ENCODE measurements at places on chromosomes 11 and 22. TPM values are rescaled to one million over a fixed set of nuclear protein-coding genes. Genes with fewer than 3 reads are reported as not detected.

Gene OR10A6
- total RNA-seq = not detected

Gene ANKRD13D
- total RNA-seq = 163 TPM

Gene ZP1
- total RNA-seq = not detected

Gene FAM227A
- total RNA-seq = 0.10 TPM

Gene OR5A1
- total RNA-seq = not detected

Gene CTSW
- 80.5 TPM for total RNA-seq

Gene APOA5
- not detected for total RNA-seq

Gene SCUBE1
- total RNA-seq = 0.15 TPM

Gene GSTT2B
- total RNA-seq = not detected

Gene RAB3IL1
- not detected for total RNA-seq

Gene SPTBN2
- total RNA-seq = 0.25 TPM

Gene CD6
- 299 TPM for total RNA-seq

Gene CSNK2A3
- total RNA-seq = 3.0 TPM

Gene KCNJ1
- total RNA-seq = not detected

Gene LRRC74B
- total RNA-seq = not detected

Gene ACR
- not detected for total RNA-seq

Gene RAB39A
- total RNA-seq = 0.28 TPM

Gene TMEM41B
- total RNA-seq = 43.3 TPM

Gene AQP11
- total RNA-seq = 0.60 TPM

Gene HEPN1
- not detected for total RNA-seq

Gene DCDC1
- total RNA-seq = not detected

Gene SCGB1A1
- total RNA-seq = not detected

Gene PAFAH1B2
- total RNA-seq = 60.1 TPM

Gene FAM180B
- not detected for total RNA-seq

Gene CCDC81
- 0.53 TPM for total RNA-seq

Gene C11orf86
- total RNA-seq = not detected

Gene ADM2
- 8.8 TPM for total RNA-seq

Gene IGLL1
- 2.3 TPM for total RNA-seq

Gene DLG2
- total RNA-seq = 1.7 TPM

Gene OR56A3
- not detected for total RNA-seq

Gene GNAZ
- total RNA-seq = 0.53 TPM

Gene MS4A7
- total RNA-seq = not detected

Gene RAG2
- total RNA-seq = not detected

Gene OR51I1
- total RNA-seq = not detected

Gene LMO2
- not detected for total RNA-seq

Gene SBF1
- total RNA-seq = 196 TPM

Gene GDPD4
- not detected for total RNA-seq

Gene GGT5
- total RNA-seq = not detected

Gene KCNQ1OT1
- total RNA-seq = 0.28 TPM

Gene MRTFA
- total RNA-seq = 61.5 TPM

Measured in activated CD4-positive, alpha-beta memory T cell treated with anti-CD3 and anti-CD28 coated beads, Interleukin-2, amount 10 ng/mL, durations not matched to agents 7 days and 5 days (primary cell).